Thymus (tissue), 14 donors: ENCODE measurements at places on chromosomes 12 and 14.
A peak's percentile ranks its signal among the peaks of the same experiment; 100 is the strongest.

DNA sequence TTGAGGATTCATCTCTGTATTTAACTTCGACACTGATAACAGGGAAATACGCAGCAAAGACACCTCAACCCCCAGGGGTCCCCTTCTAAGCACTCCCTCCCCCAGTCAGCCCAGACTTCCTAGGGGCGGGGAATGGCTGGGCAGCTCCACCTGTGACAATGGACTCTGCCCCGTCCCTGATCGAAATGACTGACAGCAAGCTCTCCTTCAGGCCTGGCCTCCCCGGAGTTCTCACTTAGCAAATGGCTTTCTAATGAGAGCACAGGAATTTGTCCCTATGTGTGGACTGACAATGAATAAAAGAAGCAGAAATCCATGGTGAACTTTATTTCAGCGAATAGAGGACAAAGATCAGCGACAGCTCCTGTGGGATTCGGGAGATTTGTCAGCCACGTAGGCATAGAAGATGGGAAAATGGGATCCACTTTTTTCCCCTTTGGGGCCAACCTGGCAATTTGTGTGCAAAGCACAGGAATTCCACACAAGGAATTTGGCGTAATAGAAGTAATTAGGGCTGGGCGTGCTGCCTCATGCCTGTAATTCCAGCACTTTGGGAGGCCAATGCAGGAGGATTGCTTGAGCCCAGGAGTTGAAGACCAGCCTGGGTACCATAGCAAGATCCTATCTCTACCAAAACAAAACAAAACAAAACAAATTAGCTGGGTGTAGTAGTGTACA, 63.8 kb downstream of the TNFAIP2 start:
- H3K27me3 ChIP-seq = peaks cover 44% of the 10 kb centered on the region
- H3K36me3 ChIP-seq = no peaks in the 10 kb centered on the region
- peaks cover 3% of the 10 kb centered on the region for H3K4me1 ChIP-seq
- H3K27ac ChIP-seq = no peak overlapping the region
- H3K4me3 ChIP-seq = no peak overlapping the region
- no peak for DNase-seq

DNA sequence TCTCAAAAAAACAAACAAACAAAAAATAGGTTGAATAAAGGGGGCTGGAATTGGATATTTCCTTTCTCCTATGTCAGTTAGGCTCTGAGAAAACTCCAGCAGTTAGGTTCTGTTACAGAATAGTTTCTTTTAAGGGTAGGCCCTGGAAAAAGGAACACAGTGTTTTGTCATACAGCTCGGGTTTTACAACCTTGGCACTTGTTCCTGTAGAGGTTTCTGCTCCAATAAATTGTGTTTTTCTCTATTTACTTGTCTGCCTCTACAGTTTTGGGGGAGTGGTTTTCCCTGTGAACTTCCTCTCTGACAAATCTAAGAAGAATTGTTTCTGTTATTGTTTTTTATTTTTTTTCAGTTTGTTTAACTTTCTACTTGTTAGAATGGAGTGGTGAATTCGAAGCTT, 167.6 kb downstream of the ACSS3 start:
- no peak overlapping the region for H3K27ac ChIP-seq
- DNase-seq = no peak
- no peaks in the 10 kb centered on the region for H3K4me1 ChIP-seq

- no peak for DNase-seq
- H3K36me3 ChIP-seq = no peaks in the 10 kb centered on the region
- peaks cover 16% of the 10 kb centered on the region for H3K4me1 ChIP-seq
- H3K4me3 ChIP-seq = no peak overlapping the region
Observed at GRCh38 chr12:12331896-12332295, 18.1 kb downstream of the MANSC1 start.

DNA sequence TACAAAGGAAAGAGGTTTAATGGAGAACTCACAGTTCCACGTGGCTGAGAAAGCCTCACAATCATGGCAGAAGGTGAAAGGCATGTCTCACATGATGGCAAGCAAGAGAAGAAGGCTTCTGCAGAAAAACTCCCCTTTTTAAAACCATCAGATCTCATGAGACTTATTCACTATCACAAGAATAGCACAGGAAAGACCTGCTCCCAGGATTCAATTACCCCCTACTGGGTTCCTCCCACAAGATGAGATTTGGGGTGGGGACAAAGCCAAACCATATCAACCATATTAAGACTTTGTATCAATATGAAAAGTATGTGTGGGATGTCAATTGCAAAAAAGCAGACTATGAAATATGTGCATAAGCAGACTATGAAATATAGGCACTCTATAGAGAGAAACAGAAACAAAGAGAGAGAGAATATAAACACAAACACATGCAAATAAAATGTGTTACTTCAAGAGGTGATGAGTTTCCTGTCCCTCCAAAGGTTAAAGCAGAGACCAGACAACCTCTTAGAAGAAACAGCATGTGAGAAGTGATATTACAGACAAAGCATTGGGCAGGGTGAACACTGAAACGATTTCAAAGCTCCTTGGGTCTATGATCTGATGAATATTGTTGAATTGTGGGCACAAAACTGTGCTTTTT, 151.2 kb upstream of the KRR1 start:
- H3K27ac ChIP-seq = no peak overlapping the region
- H3K4me3 ChIP-seq = no peak overlapping the region
- H3K4me1 ChIP-seq = no peaks in the 10 kb centered on the region
- DNase-seq = no peak
- no peaks in the 10 kb centered on the region for H3K27me3 ChIP-seq
- H3K36me3 ChIP-seq = no peaks in the 10 kb centered on the region

DNA sequence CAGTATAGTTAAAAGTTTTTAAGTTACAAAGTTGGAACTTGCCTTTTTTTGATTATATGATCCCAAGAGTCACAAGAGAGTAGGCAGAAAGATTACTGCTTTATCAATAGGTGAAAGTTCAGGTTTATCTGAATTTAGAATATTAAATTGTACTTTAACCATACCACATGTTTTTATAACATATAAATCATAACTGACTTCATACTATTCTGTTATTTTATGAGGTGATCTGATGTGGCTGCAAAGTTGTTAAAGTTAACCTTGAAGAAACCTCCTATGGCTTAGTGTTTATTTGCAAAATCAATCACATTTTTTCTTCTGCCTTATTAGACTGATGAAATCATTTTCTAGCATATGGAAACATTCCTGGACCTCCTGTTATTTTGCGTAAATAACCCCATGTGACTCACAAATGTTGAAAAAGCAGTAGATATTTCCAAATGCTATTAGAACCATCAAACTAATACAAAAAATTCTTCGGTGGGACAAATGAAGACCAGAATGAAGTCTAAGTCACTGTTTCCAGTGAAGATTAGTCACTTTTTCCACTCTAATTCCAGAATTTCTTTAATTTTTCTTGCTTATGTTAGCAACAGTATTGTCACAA, 132.1 kb downstream of the RAD51B start:
- H3K27ac ChIP-seq = no peak overlapping the region
- no peak overlapping the region for H3K4me3 ChIP-seq
- no peak for DNase-seq

- H3K4me1 ChIP-seq = peaks cover 22% of the 10 kb centered on the region
- no peak for DNase-seq
- peak overlapping the region; percentile 93 for H3K27ac ChIP-seq
Observed at GRCh38 chr12:118060301-118061010, 523 bp downstream of the WSB2 start.

DNA sequence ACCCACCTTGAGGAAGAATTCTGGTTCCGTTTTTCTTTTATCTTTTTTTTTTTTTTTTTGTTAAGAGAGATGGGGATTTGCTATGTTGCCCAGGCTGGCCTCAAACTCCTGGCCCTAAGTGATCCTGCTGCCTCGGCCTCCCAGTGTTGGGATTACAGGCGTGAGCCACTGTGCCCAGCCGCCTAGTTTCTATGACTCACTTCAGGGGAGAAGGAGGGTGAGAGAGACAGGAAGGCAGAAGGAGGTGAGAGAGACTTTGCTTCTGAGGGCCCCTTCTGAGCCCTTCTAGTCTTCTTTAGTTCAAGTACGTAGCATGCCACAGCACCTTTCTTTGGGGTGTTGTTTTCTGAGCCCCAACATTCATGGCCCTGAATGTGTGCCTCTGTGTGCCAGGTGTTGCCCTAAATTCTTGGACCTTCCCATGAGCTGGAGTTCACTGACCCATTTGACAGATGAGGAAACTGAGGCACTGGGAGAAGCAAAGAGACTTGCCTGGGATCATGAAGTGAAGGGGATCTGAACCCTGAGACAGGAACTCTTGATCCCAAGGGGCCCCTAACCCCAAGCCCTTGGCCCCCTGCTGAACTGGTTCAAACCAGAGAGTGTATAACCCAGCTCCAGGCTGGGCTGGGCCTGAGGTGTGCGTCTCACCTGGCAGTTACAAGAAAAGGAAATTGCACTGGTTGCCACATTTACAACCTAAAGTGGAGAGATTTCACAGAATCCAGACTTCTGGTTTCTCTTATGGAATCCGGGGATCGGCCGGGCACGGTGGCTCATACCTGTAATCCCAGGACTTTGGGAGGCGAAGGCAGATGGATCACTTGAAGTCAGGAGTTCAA, 20.8 kb downstream of the SH2B3 start:
- no peaks in the 10 kb centered on the region for H3K27me3 ChIP-seq
- no peak overlapping the region for H3K27ac ChIP-seq
- H3K4me1 ChIP-seq = peaks cover 63% of the 10 kb centered on the region
- DNase-seq = no peak
- H3K4me3 ChIP-seq = no peak overlapping the region

DNA sequence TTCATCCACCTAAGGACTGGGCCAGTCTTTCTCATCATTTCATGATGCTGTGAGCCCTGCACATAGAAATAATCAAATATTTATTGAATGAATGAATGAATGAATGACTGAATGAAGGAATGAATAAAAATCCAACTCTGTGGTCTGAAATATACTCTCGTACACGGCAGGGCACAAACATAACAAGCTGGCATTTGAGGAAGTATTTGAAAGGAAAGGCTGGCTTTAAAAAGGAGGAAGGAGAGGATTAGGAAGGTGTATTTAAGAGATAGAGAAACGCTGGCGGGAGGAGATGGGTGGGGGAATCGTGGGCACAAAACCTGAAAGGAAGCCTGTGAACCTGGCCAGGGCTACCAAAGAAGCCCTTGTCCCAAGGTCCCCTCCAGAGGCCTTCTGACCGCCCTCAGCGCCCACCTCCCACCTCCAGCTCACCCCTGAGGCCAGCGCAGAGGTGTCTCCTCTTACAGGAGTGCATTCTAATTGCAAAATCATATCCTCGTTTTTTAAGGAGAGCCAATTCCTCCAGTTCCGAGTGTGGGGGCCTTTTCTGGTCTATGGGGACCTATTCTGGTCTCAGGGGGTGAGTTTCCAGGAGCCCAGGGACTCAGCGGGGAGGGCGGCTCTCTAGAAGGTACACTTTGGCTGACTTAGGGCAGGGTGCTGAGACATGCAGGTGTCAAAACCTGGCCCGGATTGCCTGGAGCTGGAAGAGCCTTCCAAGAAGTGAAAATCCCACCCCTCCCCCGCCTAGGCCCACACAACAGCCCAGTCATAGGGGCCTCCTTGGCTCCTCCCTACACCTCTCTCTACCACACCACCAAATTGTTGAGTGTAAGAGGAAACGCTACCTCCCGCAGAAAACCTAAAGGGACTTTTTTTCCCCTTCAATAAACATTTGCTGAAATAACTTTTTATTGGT, 8.7 kb upstream of the JDP2 start:
- no peaks in the 10 kb centered on the region for H3K27me3 ChIP-seq
- H3K36me3 ChIP-seq = no peaks in the 10 kb centered on the region
- H3K4me3 ChIP-seq = no peak overlapping the region
- no peak overlapping the region for H3K27ac ChIP-seq
- DNase-seq = peak; percentile 72
- peaks cover 7% of the 10 kb centered on the region for H3K4me1 ChIP-seq

DNA sequence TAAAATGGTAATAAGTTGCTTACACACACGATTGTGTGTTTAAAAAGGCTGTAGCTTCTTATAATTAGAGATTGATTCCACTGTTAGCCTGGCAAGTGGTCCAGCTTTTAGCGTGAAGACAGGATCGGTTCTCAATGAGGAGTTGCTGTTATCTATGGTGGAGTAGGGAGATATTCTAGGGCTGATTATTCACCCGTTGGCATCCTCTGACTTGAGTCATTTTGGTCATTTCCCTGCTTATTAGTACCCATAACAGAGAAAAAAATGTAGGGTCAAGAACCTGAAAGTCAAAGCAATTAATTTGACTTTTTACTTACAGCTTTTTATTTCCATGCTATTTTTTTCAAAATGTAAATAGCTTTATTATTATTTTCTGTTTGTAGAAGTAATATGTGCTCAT, 76.0 kb downstream of the KCNK13 start:
- no peak overlapping the region for H3K4me3 ChIP-seq
- no peaks in the 10 kb centered on the region for H3K27me3 ChIP-seq
- no peaks in the 10 kb centered on the region for H3K4me1 ChIP-seq
- DNase-seq = no peak
- H3K27ac ChIP-seq = no peak overlapping the region

GRCh38 chr14:59964251-59965007, 44.5 kb downstream of the LRRC9 start:
- no peaks in the 10 kb centered on the region for H3K36me3 ChIP-seq
- peak overlapping the region; percentile 57 for H3K4me3 ChIP-seq
- no peak overlapping the region for H3K27ac ChIP-seq
- no peak for DNase-seq
- H3K4me1 ChIP-seq = peaks cover 5% of the 10 kb centered on the region

DNA sequence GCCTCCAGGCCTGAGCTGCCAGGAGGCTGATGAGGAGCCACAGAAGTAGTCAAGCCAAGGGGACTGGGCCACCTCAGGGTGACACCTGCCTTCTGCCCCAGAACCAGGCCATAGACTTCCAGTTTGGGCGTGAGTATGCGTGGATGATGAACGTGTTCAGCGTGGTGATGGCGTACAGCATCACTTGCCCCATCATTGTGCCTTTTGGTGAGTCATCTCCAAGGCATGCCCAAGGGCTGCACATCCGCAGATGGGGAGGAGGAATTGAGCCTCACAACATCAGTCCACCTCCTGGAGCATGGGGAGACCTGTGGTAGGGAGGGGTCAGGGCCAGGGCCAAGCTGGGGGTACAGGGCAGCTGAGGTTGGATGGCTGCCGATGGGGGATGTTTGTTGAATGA, 22.3 kb downstream of the NGB start:
- H3K4me3 ChIP-seq = no peak overlapping the region
- DNase-seq = no peak
- H3K27ac ChIP-seq = no peak overlapping the region
- no peaks in the 10 kb centered on the region for H3K36me3 ChIP-seq
- no peaks in the 10 kb centered on the region for H3K27me3 ChIP-seq
- no peaks in the 10 kb centered on the region for H3K4me1 ChIP-seq

- no peak for DNase-seq
- peaks cover 89% of the 10 kb centered on the region for H3K4me1 ChIP-seq
- H3K36me3 ChIP-seq = peaks cover 32% of the 10 kb centered on the region
- peak overlapping the region; percentile 10 for H3K4me3 ChIP-seq
Observed at GRCh38 chr12:123064366-123064765, 83.9 kb downstream of the ARL6IP4 start.

GRCh38 chr14:71403656-71404055, 496.4 kb downstream of the PCNX1 start:
- peak; percentile 66 for DNase-seq
- H3K4me1 ChIP-seq = peaks cover 6% of the 10 kb centered on the region
- no peaks in the 10 kb centered on the region for H3K27me3 ChIP-seq
- no peaks in the 10 kb centered on the region for H3K36me3 ChIP-seq
- H3K4me3 ChIP-seq = no peak overlapping the region
